ENCODE measurements at places on chromosomes 7 and 10.

GRCh38 chr10:44742248-44742647 lies 168.9 kb upstream of the TMEM72 start:
- DNase-seq: no peak

DNA sequence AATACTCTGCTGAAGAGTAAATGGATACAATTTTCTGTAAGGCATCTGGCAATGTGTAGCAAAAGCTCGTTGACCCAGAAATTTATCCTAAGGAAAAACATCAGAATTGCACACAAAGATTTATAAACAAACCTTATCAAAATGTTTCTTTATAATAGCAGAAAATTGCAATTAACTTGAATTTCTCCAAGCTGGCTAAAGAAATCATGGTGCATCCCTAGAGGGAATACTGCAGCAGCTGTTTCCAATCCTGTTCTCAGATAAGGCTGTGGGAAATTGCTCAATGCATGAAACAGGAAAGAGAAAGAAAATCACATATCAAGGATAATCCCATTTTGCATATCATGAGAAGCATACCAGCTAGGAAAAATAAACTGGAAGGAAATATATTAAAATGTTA lies 18.7 kb downstream of the TACR2 start:
- DNase-seq: no peak

DNA sequence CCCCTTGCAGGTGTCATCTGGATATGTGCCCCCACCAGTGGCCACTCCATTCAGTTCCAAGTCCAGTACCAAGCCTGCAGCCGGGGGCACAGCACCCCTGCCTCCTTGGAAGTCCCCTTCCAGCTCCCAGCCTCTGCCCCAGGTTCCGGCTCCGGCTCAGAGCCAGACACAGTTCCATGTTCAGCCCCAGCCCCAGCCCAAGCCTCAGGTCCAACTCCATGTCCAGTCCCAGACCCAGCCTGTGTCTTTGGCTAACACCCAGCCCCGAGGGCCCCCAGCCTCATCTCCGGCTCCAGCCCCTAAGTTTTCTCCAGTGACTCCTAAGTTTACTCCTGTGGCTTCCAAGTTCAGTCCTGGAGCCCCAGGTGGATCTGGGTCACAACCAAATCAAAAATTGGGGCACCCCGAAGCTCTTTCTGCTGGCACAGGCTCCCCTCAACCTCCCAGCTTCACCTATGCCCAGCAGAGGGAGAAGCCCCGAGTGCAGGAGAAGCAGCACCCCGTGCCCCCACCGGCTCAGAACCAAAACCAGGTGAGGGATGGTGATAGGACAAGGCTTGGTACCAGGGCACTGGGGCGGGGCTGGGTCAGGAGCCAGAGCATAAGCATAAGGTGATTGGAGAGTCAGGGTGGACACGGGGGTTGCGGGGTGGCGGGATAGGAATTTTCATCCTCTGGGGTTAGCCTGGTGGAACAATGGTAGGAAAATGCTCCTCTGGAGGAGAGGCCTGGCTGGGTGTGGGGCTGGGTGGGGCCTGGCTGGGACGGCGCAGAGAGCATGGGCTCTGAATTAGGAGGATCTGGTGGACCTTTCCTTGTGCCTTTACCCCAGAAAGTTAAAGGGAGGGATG lies 1.9 kb downstream of the ZYX start:
- no peak for DNase-seq

- DNase-seq: no peak
Observed at GRCh38 chr10:45420453-45421192, 46.6 kb downstream of the ALOX5 start.

- no peak for DNase-seq
Observed at GRCh38 chr10:63236113-63236935, 103.2 kb downstream of the NRBF2 start.

DNA sequence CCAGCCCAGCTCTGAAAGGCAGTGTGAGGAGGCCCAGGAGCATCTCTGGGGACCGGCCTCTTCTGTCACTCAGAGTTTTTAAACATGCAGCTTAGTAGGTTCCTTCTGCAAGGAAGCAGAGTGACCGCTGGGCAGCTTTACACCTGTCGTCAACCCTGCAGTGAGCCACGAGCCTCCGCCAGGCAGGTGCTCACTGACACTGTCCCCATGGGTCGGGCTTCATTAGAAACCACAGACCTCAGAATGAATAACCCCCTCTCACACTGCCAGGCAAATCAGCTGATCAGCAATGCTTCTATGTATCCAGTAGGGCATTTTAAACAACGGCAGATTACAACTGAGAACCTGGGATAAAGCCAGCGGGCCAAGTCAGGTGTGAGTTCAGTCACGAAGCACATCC lies 106.1 kb downstream of the MAD1L1 start:
- no peak for DNase-seq

GRCh38 chr7:138893258-138893657 lies 87.9 kb downstream of the KIAA1549 start:
- DNase-seq: no peak

- DNase-seq: no peak
Observed at GRCh38 chr7:43824963-43825362, 44.4 kb downstream of the MRPS24 start.

DNA sequence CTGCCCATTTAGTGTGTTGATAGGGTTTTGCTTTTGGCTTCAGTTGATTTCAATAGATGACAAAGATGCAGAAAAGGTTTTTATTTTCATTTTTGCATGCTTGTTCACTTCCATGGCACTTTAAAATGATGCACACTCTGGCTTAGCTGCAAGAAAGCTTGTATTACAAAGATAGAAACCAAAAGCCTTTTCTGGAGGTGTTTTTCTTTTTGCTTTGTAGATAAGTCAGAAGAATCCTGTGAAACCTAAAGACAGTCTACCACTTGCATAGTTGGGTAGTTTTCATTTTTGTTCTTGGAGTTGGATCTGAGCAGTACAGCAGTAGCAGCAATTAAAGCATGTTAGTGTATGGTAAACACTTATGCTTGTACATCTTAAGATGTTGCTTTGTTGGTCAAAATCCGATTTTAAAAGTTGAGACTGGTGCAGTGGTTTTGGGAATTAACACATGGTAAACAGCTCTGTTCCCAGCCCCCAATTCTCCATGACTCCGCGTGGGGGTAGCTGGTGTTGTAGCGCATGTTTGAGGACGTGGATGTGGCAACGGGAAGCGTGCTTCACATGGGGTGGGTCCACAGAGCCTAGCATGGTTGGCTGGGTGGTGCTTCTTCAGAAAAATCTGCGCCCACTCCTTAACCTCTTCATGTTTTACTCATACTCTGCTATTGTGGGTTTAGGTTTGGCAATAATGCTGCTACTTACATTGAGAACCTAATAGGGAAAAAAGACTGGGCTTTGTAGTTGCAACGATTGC lies 19.8 kb downstream of the CCNY start:
- DNase-seq: no peak

GRCh38 chr7:149330914-149331567 lies 69.0 kb downstream of the ZNF783 start:
- no peak for DNase-seq

DNA sequence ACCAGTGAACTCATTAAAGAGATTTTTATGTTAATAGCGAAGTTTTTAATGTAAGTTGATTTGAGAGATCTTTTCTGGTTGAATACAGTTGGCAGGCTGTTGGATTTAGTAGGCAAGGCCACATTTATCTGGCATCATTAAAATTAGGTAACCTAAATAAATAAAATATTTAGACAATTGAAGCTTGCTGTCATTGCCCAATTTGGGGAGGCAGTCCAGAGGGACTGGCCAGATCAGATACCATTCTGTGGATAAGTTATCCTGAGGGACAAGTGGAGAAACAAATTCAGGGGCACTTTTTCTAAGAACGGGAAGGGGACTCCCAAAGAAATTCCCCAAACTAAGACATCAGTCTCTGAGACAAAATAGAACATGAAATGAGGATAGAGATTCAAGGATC lies 397.8 kb downstream of the GFRA1 start:
- no peak for DNase-seq

GRCh38 chr7:122965306-122965705 lies 30.2 kb downstream of the TAS2R16 start:
- no peak for DNase-seq

DNA sequence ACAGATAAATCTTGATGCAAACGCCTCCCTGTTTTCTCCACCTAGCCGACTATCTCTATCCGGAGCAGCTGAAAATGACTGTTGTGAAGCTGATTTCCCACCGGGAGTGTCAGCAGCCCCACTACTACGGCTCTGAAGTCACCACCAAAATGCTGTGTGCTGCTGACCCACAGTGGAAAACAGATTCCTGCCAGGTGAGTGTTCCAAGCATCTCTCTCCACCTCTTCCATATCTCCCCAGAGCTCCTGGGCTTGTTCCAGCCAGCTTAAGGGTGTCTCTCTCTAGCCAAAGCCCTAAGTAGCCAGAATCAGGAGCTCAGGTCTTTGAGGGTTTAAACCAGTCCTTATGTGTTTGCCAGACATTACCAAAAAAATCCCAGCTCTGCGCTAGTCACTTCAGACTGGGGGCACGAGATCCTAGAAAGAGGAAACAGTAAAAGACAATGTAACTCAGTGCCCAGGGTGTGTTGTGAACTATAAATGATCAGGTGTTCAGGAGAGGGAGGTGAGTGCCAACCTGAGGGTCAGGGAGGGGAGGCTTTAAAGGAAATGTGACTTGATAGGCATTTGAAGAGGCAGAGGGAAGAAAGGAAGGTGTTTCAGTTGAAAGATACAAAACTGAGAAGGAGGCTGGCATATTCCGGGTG lies 4.4 kb downstream of the PLAU start:
- DNase-seq: no peak

- DNase-seq: no peak
Observed at GRCh38 chr10:19046679-19047078, 1.9 kb upstream of the MALRD1 start.

DNA sequence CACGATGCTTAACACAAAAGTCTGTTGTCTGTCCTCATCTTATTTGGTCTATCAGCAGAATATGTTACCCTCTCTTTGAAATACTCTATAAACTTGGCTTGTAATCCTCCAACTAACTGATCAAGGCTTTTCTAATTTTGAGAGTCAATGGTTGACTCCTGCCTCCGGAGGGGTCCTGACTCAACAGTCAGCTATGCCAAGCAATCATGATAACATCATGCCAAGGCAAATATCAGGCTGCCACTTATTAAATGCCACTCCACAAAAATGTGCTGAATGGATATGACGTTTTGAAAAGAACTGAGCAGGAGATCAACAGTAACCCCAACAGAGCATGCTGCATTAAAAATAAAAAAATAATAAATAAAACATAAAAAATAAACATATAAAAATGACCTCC lies 116.1 kb downstream of the PARD3 start:
- no peak for DNase-seq

DNA sequence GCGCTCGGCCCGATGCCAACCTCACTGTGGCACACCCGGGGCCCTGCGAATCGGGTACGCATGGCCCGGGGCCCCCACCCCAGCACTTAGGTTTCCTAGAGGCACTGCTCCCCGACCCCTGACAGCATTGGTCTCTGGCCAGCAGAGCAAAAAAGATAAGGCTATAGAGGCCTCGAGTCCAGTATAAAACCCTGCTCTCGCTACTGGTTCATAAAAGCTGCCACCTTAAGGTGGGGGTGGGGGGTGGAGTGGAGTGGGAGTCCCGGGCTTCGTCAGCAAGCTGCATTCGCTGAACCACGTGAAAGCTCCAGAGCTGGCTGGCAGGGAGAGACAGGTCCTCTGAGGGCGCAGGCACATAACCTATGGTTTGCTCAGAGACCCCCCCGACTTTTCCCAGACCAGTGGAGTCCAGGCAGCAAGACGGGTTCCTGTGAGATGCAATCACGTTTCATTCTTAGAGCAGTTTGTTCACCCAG lies 1.3 kb downstream of the KAZALD1 start:
- no peak for DNase-seq

- no peak for DNase-seq
Observed at GRCh38 chr7:156780724-156781455, 112.1 kb downstream of the LMBR1 start.

DNA sequence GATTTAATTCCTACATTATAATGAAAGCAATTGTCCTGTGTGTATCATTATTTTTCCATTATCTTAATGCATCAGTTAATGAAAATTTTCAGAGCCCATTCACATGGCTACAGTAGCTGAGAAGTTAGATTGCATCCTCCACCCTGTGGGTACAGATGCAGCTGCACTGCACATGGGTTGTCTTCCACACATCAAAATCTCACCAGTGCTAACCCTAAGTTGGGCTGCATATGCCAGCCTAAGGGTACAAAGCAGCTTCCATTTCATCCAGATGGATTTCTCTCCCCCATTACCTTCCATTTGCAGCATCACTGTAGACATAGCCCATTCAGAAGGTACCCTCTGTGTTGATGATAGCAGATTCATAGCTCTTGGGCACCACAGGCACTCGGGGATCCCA lies 74.7 kb upstream of the WDR11 start:
- DNase-seq: no peak

- DNase-seq: no peak
Observed at GRCh38 chr10:120667276-120667675, 183.9 kb upstream of the WDR11 start.

- DNase-seq: no peak
Observed at GRCh38 chr7:31408140-31408729, 67.7 kb upstream of the NEUROD6 start.

DNA sequence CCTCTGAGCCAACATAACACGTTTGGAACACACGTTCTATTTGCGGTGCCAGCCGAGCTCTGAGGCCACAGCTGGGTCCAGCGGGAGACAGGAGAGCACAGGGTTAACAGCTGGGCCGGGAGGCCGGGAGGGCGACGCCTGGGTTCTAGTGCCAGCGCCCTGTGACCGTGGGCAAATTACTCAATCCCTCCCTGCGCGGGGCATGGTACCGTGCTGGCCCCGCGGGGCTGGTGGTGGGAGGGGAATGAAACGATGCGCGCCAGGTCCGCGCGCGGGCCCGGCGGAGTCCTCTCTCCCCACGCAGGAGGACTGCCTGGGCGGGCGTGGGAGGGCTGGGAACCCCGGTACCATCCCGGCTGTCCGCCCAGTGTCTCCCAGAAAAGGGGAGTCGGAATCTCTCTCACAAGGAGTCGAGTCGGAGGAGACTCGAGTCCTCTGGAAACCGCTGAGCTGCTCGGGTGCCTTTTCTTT lies 30.4 kb downstream of the LEP start:
- no peak for DNase-seq

DNA sequence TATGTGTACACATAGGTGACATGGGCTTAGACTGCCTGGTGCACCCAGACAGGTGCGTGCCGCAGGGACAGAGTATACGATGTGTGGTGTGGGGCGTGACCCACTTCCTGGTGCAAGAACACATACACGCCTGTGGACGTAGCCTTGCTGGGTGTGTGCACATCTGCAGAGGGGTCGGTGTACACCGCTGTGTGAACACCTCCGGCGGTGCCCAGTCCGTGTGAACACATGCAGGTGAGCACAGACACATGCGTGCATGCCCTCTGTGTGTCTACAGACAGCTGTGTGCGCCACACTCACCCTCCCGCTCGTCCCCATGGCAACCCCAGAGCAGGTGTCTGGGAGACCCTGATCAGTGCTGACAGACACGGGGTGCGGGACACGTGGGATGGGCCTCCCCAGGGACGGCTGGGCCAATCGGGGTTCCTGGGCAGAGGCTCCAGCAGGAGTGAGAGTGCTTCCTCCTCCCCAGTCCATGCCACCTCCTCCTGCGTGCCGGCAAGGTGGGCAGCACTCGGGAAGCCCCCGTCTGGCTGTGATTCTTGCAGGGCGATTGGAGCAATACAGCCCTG lies 23.4 kb downstream of the ELFN1 start:
- no peak for DNase-seq

All from activated CD4-positive, alpha-beta T cell treated with anti-CD3 and anti-CD28 coated beads for 24 hours (primary cell).